Neural crest cell (in vitro differentiated cells): ENCODE measurements at places on chromosomes 12 and 14. TPM values are rescaled to one million over a fixed set of nuclear protein-coding genes. Genes with fewer than 3 reads are reported as not detected.

GRCh38 chr12:59298296-59298695, 297.5 kb upstream of the SLC16A7 start:
- peaks cover 3% of the 10 kb centered on the region for H3K36me3 ChIP-seq
- DNase-seq: no peak
- H3K27me3 ChIP-seq: no peaks in the 10 kb centered on the region
- no peak overlapping the region for H3K4me3 ChIP-seq
- H3K4me1 ChIP-seq: no peaks in the 10 kb centered on the region

Gene BCL11B
- total RNA-seq: 0.28 and 0.32 TPM in 2 replicates

Gene MIPOL1
- 16.6 and 17.4 TPM in 2 replicates for total RNA-seq

Gene CBLN3
- total RNA-seq: 0.86 and 1.0 TPM in 2 replicates
